NCI-H460 (cell line): ENCODE measurements at places on chromosomes 3 and 15.

DNA sequence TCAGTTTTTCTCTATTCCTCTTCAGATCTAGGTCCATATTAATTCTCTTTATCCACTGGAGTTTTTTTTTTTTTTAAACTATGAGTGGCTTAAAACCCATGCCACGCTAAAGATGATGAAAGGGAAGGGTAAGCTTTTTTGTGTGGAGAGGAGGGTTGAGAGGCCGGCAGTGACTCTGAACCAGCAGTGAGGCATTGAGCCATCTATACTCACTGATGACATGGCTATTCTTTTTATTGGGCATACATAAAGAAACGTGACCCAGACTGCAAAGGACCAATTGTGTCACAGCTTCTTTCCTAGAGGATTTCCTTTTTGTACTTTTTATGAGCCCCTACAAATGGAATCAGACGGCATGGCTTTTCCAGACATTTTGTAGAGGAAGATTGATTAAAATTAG is 662.2 kb downstream of the AGBL1 start:
- DNase-seq = no peak

GRCh38 chr3:41915353-41915752 is 46.5 kb downstream of the ULK4 start:
- no peak for DNase-seq

GRCh38 chr3:180420804-180421203 is 181.2 kb upstream of the TTC14 start:
- no peak for DNase-seq

GRCh38 chr3:169861871-169862270 is 7.9 kb downstream of the LRRC31 start:
- DNase-seq = no peak

- no peak for DNase-seq
These were observed 108.4 kb upstream of the RASGRP1 start for GRCh38 chr15:38672814-38673670.

- DNase-seq = no peak
These were observed 26.4 kb upstream of the MYZAP start for GRCh38 chr15:57565311-57565710.

GRCh38 chr3:46065294-46065705 is 38.0 kb upstream of the XCR1 start:
- no peak for DNase-seq

DNA sequence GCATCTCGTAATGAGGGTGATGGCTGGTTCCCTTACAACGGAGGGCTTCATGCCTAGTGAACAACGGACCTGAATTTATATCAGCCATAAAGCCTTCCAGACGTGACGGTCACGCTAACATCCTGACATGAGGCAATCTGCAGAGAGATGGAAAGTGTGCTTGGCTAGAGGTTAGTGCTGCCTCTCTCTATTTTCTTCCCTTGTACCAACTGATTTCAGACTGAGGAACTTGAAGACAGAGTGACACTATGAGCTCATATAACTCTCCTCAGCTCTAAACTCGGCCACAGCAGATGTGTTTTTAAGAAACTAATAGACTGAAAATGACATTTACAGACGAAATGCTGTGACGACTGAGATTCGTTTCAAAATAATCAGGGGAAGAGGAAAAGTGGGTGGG is 122.4 kb downstream of the XXYLT1 start:
- DNase-seq = no peak

GRCh38 chr3:59873576-59874230 is 823.9 kb upstream of the CFAP20DC start:
- DNase-seq = no peak

DNA sequence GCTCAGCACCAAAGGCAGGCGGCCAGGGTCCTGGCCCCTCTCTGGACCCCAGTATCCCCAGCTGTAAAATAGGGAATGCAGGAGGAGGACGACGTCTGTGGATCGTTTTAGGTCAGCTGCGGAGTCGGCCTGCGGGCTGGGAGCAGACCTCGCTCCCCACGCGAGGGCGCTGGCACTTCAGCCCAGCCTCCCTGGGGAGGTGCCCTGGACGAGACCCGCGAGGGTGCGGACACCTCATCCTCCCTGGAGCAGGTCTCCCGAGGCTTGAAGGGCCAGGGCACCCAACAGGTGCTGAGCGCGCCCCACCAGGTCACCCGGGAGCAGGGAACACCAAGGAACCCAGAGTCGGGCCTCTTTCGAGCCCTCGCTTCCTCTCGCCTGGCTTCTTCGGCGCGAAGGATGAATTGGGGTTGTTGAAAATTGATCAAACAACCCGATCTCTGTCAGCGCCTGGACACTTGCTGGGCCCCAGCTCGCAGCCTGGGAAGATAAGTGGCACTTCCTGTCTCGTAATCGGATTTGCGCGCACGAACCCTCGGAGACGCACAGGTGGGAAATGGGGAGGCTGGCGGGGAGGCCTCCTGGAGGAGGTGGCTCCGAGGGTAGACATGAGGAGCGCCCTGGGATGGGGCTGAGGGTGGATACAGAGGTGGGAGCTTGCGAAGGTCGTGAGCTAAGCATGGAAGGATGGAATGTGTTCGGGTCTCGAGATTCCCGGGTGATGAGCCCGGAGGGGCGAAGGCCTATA is 588 bp upstream of the VIPR1 start:
- peak; percentile 21 for DNase-seq

DNA sequence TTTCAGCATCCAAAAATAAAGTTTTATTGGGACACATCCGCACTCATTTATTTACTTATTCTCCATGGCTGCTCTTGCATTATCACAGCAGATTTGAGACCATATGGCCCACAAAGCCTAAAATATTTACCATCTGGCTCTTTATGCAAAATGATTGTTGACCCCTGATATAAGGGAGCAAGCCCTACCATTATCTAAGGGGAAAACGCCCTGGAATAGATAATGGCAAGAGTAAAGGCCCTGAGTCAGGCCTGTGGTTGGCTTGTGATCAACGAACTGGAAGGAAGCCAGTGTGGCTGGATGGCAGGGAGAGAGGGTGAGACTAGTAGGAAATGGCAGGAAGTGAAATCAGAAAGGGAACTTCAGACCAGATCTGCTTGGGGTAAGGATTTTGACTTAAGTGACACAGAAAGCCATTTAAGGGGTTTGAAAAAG is 24.6 kb upstream of the DMXL2 start:
- DNase-seq = no peak

GRCh38 chr3:14391033-14391432 is 11.4 kb upstream of the SLC6A6 start:
- DNase-seq = no peak

DNA sequence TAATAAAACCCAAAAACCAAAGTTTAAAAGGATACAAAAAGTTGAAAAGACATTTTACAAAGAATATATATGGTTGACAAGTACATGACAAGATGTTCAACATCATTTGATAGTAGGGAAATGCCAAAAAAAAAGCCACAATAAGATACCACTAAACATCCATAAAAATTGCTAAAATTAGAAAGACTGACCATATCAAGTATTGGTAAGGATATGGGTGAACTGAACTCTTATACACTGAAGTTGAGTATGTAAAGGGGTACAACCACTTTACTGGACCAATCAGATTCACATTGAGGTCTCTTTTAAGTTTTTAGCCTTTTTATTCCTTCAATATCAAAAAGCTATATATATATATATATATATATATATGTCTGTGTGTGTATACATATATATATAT is 190.5 kb upstream of the P2RY1 start:
- no peak for DNase-seq

DNA sequence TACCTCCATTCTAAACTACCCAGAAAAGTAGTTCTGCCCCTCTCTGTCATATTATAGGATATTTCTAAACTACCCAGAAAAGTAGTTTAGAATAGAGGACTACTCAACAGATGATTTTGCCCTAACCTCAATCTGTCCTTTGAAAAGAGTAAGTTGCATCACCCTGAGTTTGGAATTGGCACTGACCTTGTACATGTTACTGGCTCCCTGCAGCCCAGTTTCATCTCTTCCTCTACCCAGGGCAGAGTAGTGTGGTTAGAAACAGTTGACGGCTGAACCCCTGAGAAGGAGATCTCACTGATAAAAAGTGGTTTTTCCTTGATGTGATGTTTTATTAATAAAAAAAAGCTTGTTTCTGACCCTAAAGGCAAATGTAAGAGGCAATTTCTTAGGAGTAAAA is 340.5 kb upstream of the NECTIN3 start:
- DNase-seq = no peak

DNA sequence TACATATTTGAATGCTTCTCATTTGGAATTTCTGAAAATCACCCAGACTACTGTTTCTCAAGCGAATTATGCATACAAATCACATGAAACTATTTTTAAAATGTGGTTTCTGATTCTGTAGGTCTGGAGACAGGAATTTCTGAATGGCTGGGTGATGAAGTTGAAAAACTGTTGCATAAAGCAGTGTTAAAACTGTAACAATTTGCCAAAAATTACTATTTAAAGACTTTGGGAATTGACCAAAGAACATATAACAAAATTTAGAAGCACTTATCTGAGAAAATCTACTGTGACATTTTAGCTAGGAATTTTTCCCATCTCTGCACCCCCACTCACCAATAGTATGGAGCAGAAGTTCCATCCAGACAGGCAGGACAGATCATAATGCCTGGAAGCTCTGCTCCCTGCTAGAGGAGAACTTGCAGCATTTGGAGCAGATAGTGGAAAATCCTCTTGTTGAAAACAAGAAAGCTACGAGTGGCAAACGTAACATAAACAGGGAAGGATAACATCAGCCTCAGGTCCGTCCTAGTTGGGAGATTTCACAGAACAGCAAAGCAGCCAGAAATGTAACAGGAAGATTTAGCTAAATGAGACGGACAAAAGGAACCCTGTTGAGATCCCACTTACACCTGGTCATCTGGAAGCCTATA is 132.3 kb upstream of the MCTP2 start:
- DNase-seq = no peak

DNA sequence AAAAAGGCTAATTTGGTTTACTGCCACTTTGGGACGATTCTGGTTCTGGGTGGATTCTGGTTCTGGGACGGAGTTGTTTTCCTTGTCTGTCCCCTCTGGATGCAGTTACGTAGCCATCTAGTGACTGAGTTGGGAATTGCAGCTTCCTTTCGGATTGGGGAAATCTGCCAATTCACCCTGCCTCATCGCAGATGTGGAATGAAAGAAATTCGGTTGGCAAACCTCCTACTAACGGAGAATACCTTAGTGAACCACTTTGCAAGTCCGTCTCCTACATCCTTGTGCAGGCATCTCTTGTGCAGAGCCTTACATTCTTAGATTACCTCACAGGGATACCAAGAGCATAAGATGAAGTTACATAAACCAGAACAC is 31.5 kb upstream of the AP4E1 start:
- peak; percentile 92 for DNase-seq

- DNase-seq = no peak
These were observed 30.3 kb downstream of the IP6K1 start for GRCh38 chr3:49756036-49756435.

DNA sequence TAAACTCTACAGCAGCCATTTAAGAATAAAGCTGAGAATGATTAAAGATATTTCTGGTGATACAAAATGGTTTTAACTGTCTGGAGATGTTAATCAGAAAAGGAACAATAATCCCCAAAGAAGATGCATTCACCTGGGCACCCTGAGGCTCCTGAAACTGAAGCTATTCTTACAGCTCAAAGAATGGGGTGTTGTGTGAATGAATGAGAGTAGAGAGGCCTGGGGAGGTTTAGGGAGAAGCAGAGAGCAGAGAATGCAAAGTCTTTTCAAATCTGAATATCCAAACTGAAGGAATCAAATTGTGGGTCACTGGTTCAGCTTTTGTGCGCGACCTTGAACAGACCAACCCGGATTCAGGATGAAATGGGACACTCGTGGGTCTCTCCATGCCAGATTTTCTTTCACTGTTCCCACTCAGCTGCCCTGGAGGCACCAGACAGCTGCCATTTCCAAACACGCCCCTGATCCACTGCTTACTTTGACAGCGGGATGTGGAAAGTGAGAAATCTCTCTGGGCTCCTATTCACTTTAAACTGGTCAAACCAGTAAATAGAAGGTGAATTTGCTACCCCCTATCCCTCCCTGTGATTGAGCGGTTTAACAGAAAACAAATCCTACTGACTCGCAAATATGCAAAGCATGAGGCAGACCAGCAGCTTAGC is 485.5 kb upstream of the THBS1 start:
- no peak for DNase-seq

DNA sequence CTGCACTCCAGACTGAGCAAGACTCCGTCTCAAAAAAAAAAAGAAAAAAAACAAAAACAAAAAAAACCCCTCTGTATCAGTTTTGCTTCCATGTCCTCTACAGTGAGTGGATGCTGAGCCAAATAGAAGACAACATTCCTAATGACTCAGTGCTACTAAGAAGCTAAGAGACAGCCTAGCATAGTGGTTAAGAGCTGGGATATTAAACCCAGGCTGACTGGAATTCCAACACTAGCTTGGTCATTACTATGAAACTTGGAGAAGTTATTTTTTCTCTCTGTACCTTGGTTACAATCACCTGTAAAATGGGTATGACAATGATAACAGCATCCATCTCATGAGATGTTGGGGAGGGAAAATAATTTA is 60.9 kb upstream of the PYGO1 start:
- DNase-seq = no peak

GRCh38 chr3:119945291-119945690 is 149.0 kb downstream of the GSK3B start:
- DNase-seq = no peak

DNA sequence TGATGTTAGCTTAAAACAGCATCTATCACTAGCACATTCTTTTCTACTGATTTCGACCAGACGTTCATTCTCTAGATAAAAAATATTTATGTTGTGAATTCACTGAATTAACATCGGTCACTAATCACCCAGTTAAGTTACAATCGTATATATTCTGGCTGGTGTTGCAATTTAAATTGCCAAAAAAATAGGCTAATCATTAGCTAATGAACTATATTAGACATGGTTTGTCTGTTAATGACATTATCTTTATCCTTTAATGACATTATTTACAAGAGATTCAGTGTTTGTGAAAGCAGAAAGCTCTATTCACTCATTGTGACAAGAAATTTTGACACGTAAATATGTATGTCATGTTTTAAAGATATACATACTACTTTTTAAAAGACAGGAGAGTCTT is 6.7 kb downstream of the GHSR start:
- DNase-seq = no peak

- DNase-seq = no peak
These were observed 82.0 kb upstream of the AKAP13 start for GRCh38 chr15:85298366-85298765.

GRCh38 chr15:68211656-68212320 is 6.7 kb upstream of the CALML4 start:
- DNase-seq = no peak

GRCh38 chr3:9196020-9196419 is 53.4 kb downstream of the SRGAP3 start:
- DNase-seq = no peak

DNA sequence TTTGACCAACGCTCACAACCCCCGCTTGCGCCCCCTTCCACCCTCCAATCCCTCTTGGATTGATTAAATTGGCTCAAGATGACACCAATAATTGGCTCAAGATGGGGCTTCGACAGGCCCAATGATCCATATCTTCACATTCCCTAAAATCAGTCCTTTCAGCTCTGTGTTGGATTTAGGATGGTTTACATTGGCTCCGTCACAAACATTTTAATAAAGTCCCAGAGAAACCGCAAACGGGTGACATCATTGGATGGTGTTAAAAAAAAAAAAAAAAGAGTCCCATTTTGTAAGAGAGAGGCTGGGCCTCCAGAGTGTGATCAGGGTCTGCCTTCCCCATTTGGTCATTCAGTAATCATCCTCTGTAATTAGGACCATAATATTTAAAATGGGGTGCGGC is 113.4 kb upstream of the MRPS22 start:
- DNase-seq = no peak

GRCh38 chr3:154378311-154378710 is 51.7 kb downstream of the GPR149 start:
- no peak for DNase-seq
